ENCODE measurements at places on chromosomes 13 and 19.

DNA sequence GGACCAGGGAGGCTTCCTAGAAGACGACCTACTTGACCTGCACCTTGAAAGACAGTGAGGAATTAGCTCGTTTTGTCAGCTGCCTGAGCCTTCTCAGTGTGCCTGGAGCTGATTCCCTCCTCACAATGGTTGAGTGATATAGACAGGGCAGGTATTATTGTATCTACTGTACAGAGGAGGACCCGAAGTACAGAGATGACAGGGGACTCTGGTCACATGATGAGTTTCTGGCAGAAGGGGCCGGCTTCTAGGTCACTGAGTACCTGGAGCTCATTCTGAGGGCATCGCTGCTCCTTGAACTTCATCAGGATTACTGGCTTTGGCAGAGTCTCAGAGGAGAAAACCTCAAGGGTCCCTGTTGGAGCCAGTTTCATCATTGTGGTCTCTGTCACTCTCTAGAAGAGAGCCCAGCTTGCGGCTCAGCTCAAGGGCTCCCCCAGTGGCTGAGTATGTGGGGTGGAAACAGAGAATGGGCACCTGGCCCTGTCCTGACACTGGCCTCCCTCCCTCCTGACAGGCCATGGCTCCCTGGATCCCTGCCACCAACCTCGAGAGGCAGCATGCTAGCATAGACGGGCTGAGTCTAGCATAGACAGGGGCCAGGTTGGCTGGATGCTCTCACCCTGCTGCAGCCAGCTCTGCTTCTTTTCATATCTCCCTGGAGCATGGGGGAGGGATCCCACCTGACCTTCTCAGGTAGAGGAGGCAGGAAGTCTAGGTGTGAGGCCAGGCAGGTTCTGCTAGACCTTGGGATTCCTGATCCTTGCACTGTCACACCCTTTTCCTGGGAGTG lies 38.7 kb downstream of the NFIX start:
- peak; percentile 44 for DNase-seq

GRCh38 chr13:78662467-78662866 lies 3.5 kb upstream of the OBI1 start:
- no peak for DNase-seq

- no peak for DNase-seq
Observed at GRCh38 chr19:7554990-7555864, 19.7 kb downstream of the PNPLA6 start.

DNA sequence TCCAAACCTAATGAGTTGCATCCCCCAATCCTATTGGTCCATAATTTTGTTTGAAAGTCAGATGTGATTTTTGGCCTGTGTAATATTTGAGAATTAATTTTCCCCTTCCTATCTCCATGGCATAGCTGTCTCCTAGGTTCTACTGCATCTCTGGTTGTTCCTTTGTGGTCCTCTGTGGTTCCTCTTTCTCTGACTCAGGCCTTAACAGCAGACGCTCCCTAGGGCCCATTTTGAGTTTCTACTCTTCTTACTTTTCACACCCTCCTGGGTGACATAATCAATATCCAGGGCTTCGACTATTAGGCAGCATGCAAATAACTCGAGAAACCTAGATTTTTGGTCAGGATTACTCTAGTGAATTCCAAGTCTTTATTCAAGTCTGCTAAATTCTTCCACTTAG lies 160.7 kb downstream of the RFC3 start:
- DNase-seq: no peak

DNA sequence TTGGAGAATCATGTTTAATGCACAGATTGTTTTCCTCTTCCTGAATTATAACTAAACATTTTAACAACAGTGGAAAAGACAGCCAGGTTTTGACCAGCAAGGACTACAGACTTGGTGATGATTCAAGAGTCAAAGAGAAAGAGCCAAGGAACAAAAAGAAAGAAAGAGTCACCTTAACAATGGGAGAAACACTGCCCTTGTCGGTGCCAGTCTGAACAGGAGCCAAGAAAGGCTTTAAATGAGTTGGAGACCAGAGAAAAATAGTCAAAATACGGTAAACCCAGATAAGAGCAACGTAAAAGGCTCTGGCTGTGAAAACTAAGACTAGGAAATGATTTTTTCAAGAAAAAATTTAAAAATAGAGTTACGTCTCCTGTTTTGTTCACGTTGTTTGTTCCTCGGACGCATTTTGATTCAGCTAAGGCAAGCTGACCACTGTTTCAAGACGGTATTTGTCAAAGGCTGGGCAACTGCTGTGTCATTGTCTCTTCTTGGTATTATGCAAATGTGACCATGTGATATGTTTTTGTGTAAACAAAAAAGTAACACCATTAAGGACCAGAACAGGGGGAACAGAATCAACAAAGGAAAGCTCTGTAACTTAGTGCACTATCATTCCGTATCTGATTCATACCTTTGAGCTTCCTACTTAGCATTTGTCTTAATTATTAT lies 634.5 kb downstream of the LIG4 start:
- DNase-seq: no peak

- DNase-seq: no peak
Observed at GRCh38 chr19:51392701-51393100, 2.3 kb upstream of the C19orf84 start.

DNA sequence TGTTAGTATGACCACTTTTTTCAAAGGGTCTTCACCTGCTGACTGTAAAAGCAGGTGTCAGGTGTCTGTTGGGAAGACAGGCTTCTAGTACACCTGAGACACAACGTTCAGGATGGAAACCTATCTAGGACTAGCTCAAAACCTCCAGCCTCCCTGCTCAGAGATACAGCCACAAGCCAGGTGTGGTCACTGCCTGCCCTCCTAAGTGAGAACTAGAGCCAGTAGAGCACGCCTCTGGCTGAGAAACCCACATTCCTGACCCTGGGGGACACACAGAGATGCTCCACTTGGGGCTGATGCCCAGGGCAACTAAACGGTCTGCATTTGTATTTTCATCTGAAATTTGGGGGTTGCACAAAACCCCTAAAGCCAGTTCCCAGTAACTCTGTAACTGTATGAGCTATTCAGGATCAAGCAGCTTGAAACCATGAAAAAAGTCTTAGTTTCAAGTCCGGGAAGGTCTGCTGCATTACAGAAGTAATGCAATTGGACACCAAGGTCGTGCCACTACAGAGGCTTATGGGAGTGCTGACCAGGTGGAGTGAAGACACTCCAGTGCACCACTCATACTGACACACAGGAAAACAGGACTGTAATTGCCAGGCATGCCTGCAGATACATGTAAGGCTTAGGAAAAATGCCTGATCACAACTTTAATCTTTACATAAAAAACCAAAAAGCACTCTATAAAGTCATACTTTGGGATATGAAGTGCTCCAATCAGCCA lies 27.8 kb downstream of the ANKRD10 start:
- no peak for DNase-seq

DNA sequence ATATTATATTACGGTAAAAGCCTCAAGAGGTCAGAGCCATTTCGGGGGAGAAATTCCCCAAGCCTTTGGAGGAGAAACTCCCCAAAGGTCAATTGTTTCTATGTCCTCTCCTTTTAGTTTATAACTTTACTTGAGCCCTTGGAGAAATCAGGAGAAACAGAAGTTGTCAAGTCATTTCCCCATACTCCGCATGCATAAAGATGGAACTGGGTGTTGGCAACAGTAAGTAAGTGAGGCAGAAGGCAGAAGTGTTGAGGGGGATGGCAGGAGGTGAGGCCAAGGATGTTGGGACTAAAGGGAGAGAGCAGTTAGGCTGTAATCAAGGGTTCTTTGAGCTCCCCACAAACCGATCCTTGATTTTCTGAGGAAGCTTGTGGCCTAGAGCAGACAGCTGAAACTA lies 307.9 kb downstream of the ENOX1 start:
- DNase-seq: no peak

GRCh38 chr13:23945612-23946011 lies 48.3 kb upstream of the C1QTNF9B start:
- DNase-seq: peak; percentile 10

DNA sequence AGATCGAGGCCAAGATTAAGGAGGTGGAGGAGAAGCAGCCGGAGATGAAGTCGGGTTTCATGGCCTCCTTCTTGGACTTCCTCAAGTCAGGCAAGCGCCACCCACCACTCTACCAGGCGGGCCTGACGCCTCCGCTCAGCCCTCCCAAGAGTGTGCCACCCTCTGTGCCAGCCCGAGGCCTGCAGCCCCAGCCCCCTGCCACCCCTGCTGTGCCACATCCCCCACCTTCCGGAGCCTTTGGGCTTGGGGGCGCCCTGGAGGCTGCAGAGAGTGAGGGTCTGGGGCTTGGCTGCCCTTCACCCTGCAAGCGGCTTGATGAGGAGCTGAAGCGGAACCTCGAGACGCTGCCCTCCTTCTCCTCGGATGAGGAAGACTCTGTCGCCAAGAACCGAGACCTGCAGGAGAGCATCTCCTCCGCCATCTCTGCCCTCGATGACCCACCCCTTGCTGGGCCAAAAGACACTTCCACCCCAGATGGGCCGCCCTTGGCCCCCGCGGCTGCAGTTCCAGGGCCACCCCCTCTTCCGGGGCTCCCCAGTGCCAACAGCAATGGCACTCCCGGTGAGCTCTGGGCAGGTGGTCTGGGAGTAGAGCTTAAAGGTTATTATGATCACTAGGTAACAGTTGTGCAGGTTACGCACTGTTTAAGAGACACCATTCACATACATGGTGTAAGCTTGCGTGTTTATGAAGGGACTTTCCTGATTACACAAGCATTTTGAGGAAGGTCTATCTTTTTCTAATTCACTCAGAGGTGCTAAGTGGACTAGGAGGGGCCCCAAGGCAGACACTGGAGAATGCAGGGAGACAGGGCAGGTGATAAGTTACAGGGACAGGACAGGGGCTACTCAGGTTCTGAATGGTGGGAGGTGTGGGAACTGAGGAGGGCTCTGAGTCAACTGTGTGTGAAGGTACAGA lies 8.7 kb downstream of the PRR12 start:
- no peak for DNase-seq

- peak; percentile 67 for DNase-seq
Observed at GRCh38 chr19:28727480-28728159, 485.3 kb downstream of the UQCRFS1 start.

DNA sequence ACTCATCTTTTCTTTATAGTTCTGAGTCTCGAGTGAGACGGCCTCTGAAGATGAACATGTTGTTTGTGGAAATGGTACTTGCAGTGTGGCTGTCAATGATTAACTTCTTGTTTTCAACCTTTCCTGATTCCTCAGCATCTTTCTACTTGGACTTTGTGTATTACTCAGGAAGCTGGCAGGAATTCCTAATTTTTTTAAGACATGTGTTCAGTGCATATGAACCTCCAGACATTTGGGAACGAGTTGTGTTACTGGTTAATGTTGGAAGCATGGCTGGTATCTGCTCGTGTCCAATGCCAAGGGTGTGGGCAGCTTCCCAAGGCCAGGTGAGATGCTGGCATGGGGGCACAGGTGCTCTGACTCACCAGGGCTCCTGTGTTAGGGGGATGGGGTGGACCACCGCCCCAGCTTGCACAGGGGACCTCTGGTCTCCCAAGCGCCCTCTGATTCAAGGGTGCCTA lies 61.1 kb upstream of the MCF2L start:
- DNase-seq: no peak

DNA sequence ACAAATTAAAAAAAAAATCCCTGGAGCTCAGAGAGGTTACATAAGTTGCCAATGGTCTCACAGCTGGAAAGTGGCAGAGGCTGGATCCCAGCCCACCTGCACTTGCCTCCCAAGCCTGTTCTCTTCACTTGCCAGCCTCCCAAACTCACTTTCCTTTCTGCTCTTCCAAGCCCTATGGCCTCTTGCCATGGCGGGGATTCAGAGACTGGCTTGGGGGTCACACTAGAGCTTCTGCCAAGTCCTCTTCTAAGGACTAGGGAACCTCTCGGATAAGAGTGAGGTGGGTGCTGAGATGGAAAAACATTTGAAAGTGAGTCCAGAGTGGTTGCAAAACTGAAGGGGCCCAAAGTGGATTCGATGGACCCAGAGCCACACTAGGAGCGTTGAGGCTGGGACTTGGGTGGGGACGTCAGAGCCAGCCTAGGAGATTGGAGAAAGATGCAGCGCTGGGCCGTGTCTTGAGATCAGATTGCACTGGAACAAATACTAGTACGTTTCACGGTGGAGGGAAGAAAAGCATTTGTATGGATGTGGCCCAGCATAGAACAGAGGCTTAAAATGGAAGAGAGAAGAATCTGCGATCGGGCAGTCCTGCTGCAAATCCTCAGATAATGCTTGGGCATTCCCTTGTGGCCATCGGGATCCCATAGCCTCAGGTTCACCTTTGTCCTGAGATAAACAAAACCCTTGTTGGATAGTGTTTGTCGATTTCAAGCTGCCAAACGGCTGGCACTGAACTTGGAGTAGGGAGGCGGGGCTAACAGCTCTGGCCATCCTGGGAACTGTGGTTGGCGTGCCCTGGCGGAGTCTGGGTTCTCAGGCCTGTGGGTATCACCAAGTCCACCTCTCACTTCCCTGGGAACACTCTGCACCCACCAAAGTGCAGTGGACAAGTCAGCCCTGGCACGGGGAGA lies 84.8 kb downstream of the ING1 start:
- DNase-seq: no peak

DNA sequence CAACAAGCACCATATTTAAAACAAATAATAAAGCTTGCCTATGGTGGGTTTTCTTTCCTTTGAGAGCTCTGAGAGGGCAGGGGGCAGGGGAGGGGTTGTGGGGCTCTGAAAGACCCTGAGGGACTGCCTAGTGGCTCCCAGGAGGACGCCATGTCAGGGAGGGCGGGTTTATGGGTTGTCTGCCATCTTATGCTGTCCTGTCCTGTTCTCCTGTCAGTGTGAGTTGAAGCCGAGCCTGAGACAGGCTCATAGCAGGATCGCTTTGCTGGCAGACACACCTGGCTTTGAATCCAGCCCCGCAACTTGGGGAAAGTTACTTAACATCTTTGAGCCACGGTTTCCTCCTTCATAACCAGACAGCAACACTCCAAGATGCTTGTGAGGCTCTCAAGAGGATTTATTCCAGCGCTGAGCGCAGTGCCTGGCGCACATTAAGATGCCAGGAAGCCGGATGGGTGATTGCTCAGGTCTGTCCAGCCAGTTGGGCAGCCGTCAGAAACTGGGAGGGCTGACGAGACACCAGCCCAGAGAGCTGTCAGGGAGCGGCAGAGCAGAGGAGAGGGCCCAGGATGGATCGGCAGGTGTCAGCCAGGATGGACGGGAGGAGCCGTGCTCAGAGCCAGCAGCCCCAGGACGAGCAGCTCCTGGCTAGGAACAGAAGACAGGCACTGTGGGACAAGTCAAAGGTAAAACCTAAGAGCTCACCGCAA lies 36.8 kb upstream of the C1QTNF9 start:
- DNase-seq: no peak

DNA sequence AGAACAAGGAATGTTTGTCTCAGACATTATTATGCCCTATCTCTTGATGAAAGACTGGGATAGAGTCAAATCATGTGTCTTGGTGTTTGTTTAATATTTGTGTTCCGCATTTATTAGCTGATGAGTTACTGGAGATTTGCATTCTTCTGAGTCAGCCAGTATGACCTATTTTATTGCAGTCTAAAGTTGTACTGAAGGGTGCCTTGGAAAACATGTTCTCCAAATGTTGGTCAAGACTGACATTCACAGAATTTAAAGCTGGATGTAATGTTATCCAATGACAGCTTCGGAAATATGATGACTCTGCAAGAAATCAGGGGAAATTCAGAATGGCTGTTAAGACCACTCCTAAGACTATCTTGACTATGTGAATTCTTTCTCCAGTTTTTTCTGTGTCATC lies 134.0 kb downstream of the KCNRG start:
- no peak for DNase-seq

- DNase-seq: no peak
Observed at GRCh38 chr13:43939086-43939485, 59.4 kb downstream of the LACC1 start.
